ENCODE measurements at places on chromosomes 4 and X. TPM values are rescaled to one million over a fixed set of nuclear protein-coding genes. Genes with fewer than 3 reads are reported as not detected.

DNA sequence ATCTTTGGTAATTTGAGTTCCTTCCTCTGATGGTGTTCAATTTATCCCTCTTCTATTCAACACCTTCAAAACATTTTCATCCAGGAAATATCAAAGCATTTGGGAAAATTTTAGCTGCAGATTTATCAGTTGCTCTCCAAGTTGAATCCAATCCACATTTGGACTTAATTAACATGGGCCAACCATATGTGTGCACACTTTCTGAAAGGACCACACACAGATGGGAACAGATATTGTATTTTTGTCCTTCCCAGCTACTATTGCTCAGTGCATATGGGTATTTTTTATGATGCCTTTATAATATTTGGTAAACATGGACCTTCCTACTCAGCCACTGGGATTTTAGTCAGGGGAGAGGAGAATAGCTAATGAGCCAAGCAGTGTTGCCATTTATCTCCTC, 65.2 kb downstream of the GLRA2 start:
- H3K27ac ChIP-seq = no peak overlapping the region
- H3K27me3 ChIP-seq = no peaks in the 10 kb centered on the region
- H3K4me3 ChIP-seq = no peak overlapping the region
- no peaks in the 10 kb centered on the region for H3K4me1 ChIP-seq
- no peak for DNase-seq

SERPINA7 gene
- total RNA-seq = 43.1 TPM

DNA sequence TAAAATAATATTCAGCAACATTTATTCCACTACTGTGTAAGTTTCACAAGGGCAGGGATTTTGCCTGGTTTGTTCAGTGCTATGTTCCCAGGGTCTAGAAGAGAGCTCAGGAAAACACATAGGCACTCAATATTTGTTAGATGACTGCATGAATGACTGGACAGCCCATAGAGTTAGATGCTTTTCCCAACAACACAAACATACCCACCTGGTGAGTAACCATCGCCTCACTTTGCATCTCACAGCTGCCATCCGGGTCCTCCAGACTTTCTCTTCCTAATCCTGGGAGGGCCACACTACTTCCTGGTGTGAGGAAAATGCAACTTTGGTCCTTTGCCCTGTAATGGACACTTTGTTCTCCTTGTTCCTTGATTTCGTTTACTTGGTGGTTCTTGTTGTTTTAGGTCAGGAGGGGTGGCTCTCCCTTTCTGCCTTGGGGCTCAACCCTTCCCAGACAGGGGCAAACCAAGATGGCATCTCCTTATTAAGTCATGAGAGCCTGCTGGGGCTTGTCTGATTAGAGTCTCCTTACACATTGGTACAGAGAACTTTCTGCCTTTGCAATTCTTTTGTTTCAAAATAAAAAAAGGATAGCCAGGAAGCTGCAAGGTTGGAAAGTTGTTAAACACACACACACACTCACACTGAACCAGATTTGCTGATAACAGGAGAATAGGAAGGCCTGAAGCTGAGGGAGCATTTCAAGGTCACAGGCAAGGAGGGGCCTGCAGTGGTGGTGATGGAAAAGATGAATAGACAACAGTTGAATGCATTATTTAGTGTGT, 190.6 kb downstream of the MID1IP1 start:
- H3K4me1 ChIP-seq = no peaks in the 10 kb centered on the region
- no peaks in the 10 kb centered on the region for H3K27me3 ChIP-seq
- no peak for DNase-seq
- no peaks in the 10 kb centered on the region for H3K36me3 ChIP-seq
- peak overlapping the region; percentile 40 for H3K27ac ChIP-seq

CSAG3 gene
- not detected for total RNA-seq

DNA sequence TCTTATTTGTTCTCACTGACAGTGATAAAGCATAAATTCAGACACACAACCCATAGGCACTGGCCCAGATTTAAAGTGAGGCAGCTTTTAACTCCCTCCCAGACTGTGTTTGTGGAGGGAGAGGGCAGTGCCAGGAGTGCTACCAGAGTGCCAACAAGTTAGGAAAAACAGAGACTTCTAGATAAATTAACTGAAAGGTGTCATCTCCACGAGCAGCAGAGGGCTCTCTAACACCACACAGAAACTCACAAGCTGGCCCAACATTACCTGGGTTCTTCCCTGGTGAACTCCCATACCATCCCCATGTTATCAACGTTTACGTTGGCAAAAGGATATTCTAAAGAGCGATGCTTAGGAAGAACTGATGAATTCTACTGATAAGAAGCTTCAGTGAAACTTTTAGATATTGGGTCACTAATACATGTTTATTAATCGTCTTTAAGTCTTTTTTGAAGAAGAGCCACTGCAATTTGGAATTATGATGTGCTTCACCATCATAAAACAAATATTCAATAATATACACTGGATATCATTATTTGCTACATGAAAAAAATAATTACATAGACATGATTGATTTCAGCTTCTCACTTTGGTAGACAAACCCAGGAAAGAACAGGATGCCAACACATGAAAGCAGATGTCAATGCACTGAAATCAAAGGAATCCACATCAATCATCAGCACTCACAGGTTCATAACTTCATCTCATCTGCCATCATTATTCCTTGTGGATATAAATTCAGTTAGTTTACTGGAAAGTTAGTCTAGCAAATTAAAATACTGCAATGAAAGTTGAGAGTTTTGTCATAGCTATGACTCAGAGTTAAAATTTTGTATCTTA, 121.2 kb upstream of the NAP1L5 start:
- peak overlapping the region; percentile 91 for H3K27ac ChIP-seq
- no peaks in the 10 kb centered on the region for H3K27me3 ChIP-seq
- no peaks in the 10 kb centered on the region for H3K36me3 ChIP-seq
- no peak overlapping the region for H3K4me3 ChIP-seq

GRCh38 chr4:163003979-163004378, 162.7 kb downstream of the NAF1 start:
- H3K4me1 ChIP-seq = no peaks in the 10 kb centered on the region
- DNase-seq = no peak
- no peak overlapping the region for H3K27ac ChIP-seq
- H3K4me3 ChIP-seq = no peak overlapping the region
- no peaks in the 10 kb centered on the region for H3K36me3 ChIP-seq

DNA sequence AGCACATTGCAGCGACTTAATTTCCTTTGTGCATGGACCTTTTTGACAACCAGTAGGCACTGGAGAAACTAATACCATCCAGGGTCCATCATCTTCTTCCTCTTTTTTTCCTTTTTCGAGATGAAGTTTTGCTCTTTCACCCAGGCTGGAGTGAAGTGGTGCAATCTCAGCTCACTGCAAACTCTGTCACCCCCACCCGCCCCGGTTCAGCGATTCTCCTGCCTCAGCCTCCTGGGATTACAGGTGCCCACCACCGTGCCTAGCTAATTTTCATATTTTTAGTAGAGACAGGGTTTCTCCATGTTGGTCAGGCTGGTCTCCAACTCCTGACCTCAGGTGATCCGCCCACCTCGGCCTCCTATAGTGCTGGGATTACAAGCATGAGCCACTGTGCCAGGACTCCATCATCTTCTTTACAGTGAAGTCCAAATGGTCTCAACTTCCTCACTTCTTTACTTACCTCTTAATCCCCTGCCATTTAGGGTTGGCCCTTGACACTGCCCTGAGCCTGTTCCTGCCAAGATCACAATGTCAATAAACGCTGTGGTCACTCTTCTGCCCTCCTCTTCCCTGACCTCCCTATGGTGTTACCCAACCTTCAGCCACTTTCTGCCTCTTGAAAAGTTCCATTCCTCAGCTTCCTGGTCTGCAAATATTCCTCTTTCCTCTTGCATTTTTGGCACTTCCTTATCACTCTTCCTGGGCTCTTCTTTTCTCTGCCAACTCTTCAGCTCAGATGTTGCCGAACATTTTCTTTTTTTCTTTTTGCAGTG, 119.8 kb upstream of the SLC34A2 start:
- H3K4me3 ChIP-seq = no peak overlapping the region
- no peak for DNase-seq
- no peaks in the 10 kb centered on the region for H3K27me3 ChIP-seq
- H3K4me1 ChIP-seq = peaks cover 3% of the 10 kb centered on the region

- H3K4me3 ChIP-seq = no peak overlapping the region
- no peak overlapping the region for H3K27ac ChIP-seq
- DNase-seq = no peak
- H3K36me3 ChIP-seq = no peaks in the 10 kb centered on the region
- H3K4me1 ChIP-seq = no peaks in the 10 kb centered on the region
- H3K27me3 ChIP-seq = no peaks in the 10 kb centered on the region
Measured at GRCh38 chr4:97132435-97132834, 1010.8 kb downstream of the STPG2 start.

DNA sequence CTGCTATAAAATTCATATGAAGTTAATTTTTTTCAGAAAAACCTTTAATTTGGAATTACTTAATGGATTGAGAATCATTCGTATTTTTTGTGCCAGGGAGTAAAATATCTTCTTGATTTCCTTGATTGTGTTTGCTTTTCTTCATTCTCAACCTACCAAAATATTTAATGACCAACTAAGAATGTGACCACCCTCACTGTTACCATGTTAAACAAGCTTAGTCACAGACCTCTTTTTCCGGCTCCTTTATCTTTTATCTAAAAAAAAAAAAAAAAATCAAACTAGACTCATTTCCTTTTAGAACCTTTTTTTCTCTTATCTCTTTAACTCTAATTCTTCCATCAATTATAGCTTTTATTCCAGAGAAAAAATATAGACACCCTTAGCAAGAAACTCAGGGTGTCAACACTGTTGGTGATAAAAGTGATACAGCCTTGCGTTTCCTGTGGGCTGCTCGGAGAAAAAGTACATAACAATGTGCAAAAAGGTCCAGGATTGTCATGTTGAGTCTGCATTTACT, 20.6 kb upstream of the HPGDS start:
- DNase-seq = no peak
- H3K4me3 ChIP-seq = no peak overlapping the region
- H3K27me3 ChIP-seq = no peaks in the 10 kb centered on the region
- H3K4me1 ChIP-seq = no peaks in the 10 kb centered on the region
- no peak overlapping the region for H3K27ac ChIP-seq

MAGEB17 gene
- 0.20 TPM for total RNA-seq

PCGF3 gene
- 43.5 TPM for total RNA-seq

DNA sequence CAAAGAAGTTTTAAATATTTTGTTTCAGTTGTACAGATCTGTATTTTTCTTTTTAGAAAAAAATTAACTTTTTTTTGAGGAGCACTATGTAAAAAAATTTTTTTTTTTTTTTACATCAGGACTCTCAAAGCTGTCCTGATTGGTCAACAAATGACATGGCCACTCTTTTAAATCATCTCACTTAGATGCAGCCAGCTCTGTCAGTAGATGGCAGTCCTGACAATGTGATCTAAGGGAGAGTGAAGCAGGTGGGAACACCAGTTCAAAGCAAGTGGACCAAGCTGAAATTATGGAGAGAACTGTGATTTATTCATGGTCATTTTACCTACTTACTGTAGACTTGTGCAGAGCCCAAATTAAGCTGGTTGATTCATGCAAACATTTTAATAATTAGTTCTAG, 174.7 kb upstream of the GPRIN3 start:
- H3K27ac ChIP-seq = no peak overlapping the region
- no peak overlapping the region for H3K4me3 ChIP-seq
- no peaks in the 10 kb centered on the region for H3K4me1 ChIP-seq
- H3K36me3 ChIP-seq = no peaks in the 10 kb centered on the region
- peak; percentile 55 for DNase-seq
- no peaks in the 10 kb centered on the region for H3K27me3 ChIP-seq

DNA sequence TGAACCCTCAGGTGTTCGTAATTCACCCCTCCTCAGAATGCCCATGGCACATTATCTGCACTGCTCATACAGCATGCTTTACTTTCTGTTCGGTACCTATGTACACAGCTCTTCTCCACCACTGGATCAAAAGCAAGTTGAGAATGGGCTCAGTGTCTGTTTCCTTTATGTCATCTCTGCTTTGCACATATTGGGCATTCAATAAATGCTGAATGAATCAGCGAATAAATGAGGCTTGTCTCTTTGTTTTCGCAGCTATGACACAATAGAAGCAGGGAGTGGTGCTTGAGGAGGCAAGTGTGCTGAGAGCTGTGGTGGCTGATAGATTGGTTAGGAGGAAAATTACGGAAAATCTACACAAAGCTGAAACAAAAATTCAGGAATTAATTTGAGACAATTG, 109.1 kb upstream of the VMA21 start:
- no peaks in the 10 kb centered on the region for H3K36me3 ChIP-seq
- H3K27ac ChIP-seq = no peak overlapping the region
- no peaks in the 10 kb centered on the region for H3K4me1 ChIP-seq
- no peak for DNase-seq
- H3K4me3 ChIP-seq = no peak overlapping the region

GRCh38 chrX:14344172-14344940, 185.0 kb upstream of the GLRA2 start:
- H3K4me1 ChIP-seq = no peaks in the 10 kb centered on the region
- H3K36me3 ChIP-seq = no peaks in the 10 kb centered on the region
- no peak overlapping the region for H3K4me3 ChIP-seq

- no peaks in the 10 kb centered on the region for H3K27me3 ChIP-seq
- H3K36me3 ChIP-seq = no peaks in the 10 kb centered on the region
- no peak for DNase-seq
- no peak overlapping the region for H3K4me3 ChIP-seq
- H3K27ac ChIP-seq = no peak overlapping the region
Measured at GRCh38 chr4:6322761-6323566, 53.3 kb downstream of the WFS1 start.

- H3K4me3 ChIP-seq = no peak overlapping the region
- no peaks in the 10 kb centered on the region for H3K27me3 ChIP-seq
- peak overlapping the region; percentile 5 for H3K27ac ChIP-seq
- H3K36me3 ChIP-seq = no peaks in the 10 kb centered on the region
- H3K4me1 ChIP-seq = peaks cover 23% of the 10 kb centered on the region
Measured at GRCh38 chr4:143083756-143084472, 100.8 kb upstream of the USP38 start.

VBP1 gene
- 62.8 TPM for total RNA-seq

PNMA6F gene
- total RNA-seq = not detected

GRCh38 chr4:101818362-101818761, 27.8 kb downstream of the BANK1 start:
- no peak overlapping the region for H3K27ac ChIP-seq
- H3K36me3 ChIP-seq = no peaks in the 10 kb centered on the region
- no peak overlapping the region for H3K4me3 ChIP-seq
- no peaks in the 10 kb centered on the region for H3K4me1 ChIP-seq
- no peaks in the 10 kb centered on the region for H3K27me3 ChIP-seq

MAGEC3 gene
- not detected for total RNA-seq

- H3K4me3 ChIP-seq = no peak overlapping the region
- no peak overlapping the region for H3K27ac ChIP-seq
- H3K27me3 ChIP-seq = peaks cover 25% of the 10 kb centered on the region
Measured at GRCh38 chr4:80232707-80233370, 33.6 kb upstream of the FGF5 start.

XG gene
- total RNA-seq = 0.53 TPM

Measured in hepatocyte (in vitro differentiated cells).